ENCODE measurements at places on chromosomes 4 and X. TPM values are rescaled to one million over a fixed set of nuclear protein-coding genes. Genes with fewer than 3 reads are reported as not detected.

DNA sequence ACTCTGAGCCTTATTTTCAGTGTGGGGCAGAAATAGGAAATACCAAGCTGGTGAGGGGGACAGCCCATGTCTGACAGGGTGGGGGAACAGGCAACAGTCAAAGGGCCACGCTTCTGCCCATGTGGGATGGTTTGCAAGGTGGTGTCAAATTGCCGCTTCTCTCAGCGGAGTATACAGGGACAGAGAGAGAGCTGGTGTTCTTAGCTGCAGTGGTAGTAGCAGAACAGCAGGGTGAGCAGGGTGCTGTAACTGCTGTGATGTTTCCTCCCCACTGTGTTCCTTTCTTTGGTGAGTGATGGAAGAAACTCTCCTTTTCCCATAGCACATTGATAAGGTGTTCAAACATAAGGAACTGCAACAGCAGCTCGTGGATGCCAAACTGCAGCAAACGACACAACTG is 37.9 kb downstream of the RBBP7 start:
- DNase-seq: no peak

GRCh38 chr4:47852136-47852535 is 14.3 kb upstream of the CORIN start:
- DNase-seq: no peak

DNA sequence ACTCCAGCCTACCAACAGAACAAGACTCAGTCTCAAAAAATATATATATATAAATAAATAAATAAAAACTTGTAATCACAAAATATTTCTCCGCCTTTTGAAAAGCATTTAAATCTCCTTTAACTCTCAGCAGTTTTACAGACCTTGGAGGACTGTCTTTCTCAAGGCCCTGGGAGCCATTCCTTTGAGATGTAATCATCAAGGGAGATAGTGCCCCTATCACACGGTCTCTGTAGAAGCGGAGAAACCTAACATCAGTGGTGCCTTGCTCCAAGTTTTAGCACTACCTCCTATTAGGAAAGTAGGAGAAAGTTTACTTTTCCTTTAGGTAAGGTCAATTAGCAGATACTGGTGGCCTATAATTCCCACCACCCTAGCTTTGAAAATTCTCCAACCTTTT is 58.5 kb downstream of the ANTXR2 start:
- no peak for DNase-seq

- no peak for DNase-seq
Measured at GRCh38 chrX:9183481-9183880, 149.6 kb upstream of the FAM9B start.

DNA sequence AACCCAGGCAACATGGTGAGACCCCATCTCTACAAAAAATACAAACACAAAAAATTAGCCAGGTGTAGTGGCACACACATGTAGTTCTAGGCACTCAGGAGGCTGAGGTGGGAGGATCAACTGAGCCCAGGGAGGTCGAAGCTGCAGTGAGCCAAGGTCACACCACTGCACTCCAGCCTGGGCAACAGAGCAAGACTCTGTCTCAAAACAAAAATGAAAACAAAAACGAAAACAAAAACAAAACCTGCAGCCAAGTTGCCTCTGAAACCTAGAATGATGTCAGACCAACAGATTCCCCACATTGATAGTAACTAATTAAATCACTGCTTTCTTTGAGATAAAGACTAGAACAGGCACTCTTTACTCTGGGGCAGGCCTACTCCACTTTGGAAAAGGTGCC is 104.5 kb downstream of the AMELX start:
- no peak for DNase-seq

DNA sequence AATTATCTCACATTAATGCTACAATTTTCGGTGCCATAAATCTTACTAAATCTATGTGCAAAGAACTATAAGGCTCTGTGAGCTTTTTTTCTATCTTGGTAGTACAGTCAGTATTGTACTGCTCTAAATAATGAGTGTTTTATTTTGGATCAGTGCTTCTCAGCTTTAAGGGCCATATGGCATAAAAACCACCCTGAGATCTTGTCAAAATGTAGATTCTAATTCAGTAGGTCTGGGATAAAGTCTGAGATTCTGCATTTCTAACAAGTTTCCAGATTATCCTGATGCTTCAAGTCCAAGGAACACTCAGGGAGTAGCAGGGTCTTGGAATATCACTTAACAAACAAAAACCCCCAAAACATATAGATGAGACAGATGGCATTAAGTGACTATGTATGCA is 486.5 kb downstream of the GRXCR1 start:
- no peak for DNase-seq

DNA sequence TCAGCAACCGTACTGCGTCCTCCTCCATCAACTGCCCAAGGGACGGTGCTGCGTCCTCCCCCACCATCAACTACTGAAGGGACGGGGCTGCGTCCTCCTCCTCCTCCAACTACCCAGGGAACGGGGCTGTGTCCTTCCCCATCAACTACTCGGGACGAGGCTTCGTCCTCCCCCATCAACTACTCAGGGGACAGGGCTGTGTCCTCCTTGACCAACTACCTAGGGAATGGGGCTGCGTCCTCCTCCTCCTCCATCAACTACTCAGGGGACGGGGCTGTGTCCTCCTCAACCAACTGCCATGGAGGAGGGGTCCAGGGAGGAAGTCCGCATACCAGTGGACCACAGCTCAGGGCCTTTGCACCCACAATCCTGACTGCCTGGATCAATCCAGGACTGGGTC is 24.4 kb downstream of the PPP2R3B start:
- no peak for DNase-seq

DNA sequence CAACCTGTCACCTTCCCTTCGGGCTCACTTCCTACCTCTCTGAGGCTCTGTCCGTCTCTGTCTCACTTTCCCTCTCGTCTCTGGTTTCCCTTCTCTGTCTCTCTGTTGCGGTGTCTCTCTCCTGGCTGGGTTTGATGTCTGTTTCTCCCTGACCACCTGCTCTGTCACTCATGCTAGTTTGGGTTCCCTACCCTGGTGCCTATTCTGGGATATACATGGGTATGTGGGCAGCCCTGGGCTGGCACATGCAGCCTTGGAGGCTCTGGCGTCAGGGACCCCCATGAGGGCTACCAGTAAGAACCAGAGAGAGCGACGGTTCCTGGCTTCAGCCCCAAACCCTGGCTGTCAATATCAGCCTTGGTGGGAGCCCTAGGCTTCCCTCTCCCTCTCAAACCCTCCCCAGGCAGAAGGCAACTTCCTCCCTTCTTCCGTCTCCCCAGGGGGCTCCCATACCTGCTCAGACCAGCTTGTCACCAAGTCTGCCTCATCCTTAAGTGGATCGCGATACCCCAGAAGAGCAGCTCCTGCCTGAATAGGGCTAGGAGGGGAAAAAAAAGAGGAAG is 314 bp downstream of the DNASE1L1 start:
- no peak for DNase-seq

DNA sequence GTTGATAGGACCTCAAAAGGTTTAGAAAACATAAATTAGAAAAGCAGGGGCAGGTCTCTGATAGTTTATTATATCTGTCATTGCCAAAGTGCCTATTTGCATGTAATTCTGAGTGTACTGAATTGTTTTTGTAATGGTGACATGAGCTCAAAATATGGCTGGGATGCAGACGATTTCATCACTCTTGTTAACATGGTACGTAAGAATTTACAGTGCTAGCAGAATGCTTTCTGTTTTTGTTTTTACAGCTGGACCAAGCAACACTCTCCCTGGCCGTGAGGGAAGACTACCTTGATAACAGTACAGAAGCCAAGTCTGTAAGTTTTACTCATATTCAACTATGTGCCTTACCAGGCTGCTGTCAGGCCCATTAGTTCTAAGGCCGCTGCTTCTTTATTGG is 58.1 kb downstream of the PHEX start:
- no peak for DNase-seq

DNA sequence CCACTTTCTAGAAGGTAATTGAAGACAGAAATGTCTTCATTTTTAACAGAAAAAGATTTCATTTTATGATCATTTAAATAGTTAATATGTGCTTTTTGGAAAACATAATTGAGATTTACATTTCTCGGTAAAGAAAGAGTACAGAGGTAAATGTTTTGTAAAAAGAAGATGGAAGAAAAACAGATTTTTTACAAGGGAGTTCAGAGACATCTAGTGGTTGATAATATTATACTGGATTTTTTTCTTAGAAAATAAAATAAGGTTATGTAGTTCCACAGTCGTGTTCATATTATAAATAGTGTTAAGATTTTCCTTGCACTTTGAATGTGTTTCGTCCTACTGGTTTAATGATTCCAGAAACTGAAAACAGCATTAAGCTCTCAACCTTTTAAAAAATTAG is 60.6 kb downstream of the SMARCA1 start:
- no peak for DNase-seq

GRCh38 chrX:47148946-47149345 is 3.9 kb downstream of the RBM10 start:
- no peak for DNase-seq

GRCh38 chrX:12425496-12425895 is 287.2 kb downstream of the FRMPD4 start:
- DNase-seq: no peak

GRCh38 chr4:54333657-54334056 is 104.6 kb downstream of the PDGFRA start:
- no peak for DNase-seq

DNA sequence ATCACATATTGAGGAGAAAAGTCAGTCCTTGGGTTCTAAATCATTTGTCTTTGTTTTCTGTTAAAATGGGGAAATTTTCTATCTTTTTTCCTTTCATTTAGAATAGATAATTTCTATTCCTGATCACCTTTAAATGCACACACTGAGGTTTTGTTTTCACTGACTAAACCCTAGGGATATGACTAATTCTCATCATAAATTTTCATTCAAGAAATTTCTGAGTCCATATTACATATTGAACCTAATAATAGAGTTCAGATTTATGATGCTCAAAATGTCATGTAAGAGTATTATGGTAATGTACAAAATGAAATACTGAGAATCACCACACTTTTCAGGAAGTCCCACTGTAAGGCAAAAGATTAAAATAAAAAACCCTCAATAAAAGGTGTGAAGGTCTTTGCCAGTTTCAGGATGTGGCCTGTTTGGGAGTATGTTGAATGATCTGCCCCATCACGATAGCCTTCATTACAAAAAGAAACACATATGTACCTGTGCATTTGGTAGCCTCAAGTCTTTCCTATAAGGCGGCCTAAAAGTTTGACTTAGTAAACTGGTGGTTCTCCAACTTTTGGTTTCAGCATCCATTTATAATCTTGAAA is 49.4 kb downstream of the LEF1 start:
- DNase-seq: no peak

GRCh38 chrX:82695066-82695465 is 813.0 kb upstream of the POU3F4 start:
- DNase-seq: no peak

- DNase-seq: no peak
Measured at GRCh38 chrX:109635146-109635545, 10.2 kb upstream of the KCNE5 start.

DNA sequence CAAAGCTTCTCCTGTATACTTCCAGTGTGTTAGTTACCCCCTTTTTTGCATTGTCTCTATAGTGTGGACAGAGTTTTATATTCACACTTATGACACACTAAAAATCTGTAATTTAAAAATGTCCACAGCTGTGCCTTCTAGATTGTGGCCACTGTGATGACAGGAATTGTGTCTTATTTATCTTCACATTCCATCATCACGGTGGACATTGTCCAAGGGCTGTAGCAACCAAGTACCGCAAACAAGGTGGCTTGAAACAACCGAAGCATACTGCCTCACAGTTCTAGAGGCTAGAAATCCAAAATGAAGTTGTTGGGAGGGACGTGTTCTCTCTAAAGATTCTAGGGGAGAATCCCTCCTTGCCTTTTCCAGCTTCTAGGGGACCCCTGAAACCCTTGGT is 32.3 kb downstream of the CHRNA9 start:
- DNase-seq: no peak

Gene KLHL2
- 15.6 TPM for total RNA-seq

Gene NPY5R
- total RNA-seq: not detected

Gene MORC4
- total RNA-seq: 28.8 TPM

Gene TMPRSS11F
- total RNA-seq: 0.31 TPM

Gene F8A3
- 4.0 TPM for total RNA-seq

Gene UFSP2
- total RNA-seq: 22.1 TPM

Gene RPGR
- 13.2 TPM for total RNA-seq

Gene NSG1
- 71.9 TPM for total RNA-seq

Data from type B pancreatic cell (in vitro differentiated cells).